ENCODE measurements at places on chromosomes 4 and X. TPM values are rescaled to one million over a fixed set of nuclear protein-coding genes. Genes with fewer than 3 reads are reported as not detected.

GRCh38 chrX:16892504-16893362 is 22.6 kb upstream of the RBBP7 start:
- DNase-seq: peak; percentile 69

GRCh38 chr4:78787392-78788006 is 11.3 kb downstream of the BMP2K start:
- no peak for DNase-seq

DNA sequence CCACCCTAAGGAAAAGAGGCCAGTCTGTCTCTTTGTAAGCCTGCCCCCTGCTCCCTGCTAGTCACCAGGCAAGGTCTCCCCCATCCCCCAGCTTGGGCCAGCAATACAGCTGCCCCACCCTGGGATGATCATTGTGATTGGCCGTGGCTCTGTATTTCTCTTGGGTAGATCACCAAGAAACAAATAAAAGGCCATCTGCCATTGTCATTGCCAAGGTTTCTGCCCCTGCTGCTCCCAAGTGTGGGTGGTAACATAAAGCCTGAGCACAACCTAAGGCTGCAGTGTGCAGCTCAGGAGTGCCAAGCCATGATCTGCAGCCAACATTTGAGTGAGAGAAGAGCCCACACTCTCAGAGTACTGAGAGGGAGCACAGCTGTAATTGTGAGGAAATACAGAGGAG is 241.0 kb upstream of the POF1B start:
- DNase-seq: peak; percentile 10

DNA sequence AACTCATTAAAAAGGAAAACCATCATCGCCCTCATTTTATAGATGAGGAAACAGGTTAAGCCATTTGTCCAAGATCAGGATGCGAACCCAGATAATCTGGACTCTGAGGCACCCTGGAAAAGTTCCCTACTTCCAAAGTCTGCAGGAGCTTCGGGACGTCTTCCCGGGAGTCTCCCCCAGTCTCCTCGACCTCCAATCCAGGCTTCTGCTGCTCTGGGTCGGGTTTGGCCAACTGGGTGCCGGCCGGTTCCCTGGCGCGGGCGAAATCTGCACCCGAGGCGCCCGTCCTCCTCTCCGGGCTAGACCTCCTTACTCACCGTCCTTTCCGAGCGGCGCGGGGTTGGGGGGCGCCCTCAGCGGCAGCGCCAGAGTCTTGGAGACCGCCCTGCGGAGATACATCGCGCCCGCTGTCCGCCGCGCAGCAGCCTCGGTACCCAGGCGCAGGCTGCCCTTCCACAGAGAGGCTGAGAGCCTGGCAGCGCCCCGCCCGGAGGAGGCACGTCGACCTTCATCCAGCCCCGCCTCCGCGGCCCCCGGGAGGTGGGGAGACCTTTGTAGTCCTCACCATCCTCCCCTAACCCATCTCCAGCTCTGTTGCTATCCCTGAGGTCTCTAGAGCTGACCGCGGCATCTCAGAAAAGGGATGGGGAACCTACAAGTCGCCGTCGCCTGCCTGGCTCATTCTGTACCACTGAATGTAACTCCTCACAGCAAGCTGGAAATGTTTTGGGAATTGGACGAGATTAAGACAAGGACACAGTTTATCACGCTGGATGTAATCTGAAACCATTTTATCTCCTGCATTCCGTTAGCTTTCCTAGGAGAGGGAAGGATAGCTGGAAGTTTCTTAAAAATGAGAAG is at the start of gene MGARP:
Gene MGARP (minus strand): TSS at position 466 of the 861 bp plus-strand sequence. CDS start 67 bp downstream, at position 399.
- DNase-seq: peak; percentile 7

DNA sequence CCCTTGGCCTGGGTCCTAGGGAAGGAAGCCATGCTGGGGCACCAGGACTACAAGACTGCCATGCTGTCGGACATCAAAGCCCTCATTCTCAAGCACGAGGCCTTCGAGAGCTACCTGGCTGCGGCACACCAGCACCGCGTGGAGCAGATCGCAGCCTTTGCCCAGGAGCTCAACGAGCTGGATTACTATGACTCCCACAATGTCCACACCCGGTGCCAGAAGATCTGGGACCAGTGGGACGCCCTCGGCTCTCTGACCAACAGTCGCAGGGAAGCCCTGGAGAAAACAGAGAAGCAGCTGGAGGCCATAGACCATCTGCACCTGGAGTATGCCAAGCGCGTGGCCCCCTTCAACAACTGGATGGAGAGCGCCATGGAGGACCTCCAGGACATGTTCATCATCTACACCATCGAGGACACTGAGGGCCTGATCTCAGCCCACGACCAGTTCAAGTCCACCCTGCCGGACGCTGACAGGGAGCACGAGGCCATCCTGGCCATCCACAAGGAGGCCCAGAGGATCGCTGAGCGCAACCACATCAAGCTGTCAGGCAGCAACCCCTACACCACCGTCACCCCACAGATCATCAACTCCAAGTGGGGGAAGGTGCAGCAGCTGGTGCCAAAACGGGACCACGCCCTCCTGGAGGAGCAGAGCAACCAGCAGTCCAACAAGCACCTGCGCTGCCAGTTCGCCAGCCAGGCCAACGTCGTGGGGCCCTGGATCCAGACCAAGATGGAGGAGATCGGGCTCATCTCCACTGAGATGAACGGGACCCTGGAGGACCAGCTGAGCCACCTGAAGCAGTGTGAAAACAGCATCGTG is 487.0 kb downstream of the TRAM1L1 start:
- no peak for DNase-seq

GRCh38 chrX:112197840-112198239 is 115.3 kb upstream of the TRPC5 start:
- DNase-seq: no peak

- no peak for DNase-seq
Observed at GRCh38 chr4:153731239-153731638, 28.6 kb downstream of the RNF175 start.

GRCh38 chrX:24464498-24464835 is 619 bp upstream of the PDK3 start:
- no peak for DNase-seq

DNA sequence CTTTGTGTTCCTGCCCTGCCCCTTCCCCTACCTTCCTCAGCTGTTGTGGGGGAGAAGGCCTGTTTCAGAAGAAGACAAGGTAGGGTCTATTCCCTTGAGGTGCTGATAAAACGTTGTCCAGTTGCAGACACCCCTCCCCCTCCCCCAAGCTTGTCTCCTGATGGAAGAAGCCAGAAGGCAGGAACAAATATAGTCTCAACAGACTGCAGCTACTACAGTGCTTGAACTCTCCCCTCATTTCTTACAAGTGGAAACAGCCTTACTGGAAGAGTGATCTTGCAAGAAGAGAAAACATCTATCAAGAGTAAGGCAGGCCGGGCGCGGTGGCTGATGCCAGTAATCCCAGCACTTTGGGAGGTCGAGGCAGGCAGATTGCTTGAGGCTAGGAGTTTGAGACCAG is 11.0 kb upstream of the MAP7D3 start:
- DNase-seq: no peak

- DNase-seq: no peak
Observed at GRCh38 chr4:166078383-166078782, 205.3 kb downstream of the TLL1 start.

DNA sequence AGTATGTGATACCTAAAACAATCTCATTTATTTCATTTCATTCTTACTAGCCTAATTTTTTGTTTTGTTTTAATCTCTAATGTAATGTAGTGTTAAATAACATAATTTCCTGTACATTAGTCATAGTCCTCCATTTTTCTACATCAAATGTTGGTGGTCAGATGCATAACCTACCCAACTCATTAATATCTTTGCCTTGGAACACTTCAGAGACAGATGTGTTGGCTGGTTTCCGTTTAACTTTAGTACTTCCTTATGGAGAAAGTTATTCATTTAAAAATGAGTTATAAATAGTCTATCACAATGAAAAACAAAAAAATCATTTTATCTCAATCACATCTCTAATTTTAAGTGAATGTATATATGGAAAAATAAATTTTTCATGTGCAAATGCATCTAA is 190.2 kb downstream of the ANTXR2 start:
- DNase-seq: peak; percentile 71

DNA sequence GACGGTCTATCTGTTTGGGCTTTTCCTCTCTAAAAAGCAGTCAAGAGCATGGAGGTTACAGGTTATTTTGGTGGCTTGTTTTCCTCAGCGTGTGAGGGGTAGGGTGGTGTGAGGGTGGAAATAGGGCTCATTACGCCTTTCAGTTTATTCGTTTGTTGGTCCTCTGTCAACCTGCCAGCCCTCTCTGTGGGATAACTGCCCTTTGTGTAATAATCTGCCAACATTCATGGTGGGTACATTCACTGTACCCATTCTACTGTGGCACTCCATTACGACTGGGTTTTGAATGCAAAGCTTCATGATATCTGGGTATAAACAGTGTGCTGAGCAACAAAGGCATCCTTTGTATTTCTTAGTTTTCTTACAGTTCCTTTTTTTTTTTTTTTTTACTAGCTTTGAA is 136.4 kb downstream of the ADGRL3 start:
- no peak for DNase-seq

- no peak for DNase-seq
Observed at GRCh38 chr4:104469794-104470193, 24.9 kb downstream of the CXXC4 start.

GRCh38 chrX:98379134-98379533 is 1495.4 kb downstream of the RPA4 start:
- DNase-seq: no peak

GRCh38 chr4:43778187-43778915 is 670.3 kb downstream of the KCTD8 start:
- no peak for DNase-seq

DNA sequence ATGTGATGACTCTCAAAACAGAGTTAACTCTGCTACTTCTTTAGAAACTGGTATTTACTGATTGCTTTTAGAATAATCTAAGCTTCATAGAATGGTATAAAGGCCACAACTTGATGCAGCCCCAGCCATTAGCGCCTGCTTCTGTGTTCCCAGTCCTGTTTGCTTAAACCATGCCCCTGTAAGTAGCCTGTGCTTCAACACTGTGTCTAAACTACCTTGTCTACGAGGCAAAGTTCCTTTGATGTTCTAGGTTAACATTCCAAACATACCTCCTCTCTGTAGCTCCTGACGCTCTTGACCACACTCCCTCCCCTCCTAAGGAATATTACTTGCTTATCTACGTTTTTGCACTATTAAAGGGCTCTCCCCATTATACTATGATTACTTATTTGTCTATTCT is 352.5 kb upstream of the ADGRL3 start:
- no peak for DNase-seq

- DNase-seq: no peak
Observed at GRCh38 chrX:110397339-110397738, 38.7 kb downstream of the RTL9 start.

DNA sequence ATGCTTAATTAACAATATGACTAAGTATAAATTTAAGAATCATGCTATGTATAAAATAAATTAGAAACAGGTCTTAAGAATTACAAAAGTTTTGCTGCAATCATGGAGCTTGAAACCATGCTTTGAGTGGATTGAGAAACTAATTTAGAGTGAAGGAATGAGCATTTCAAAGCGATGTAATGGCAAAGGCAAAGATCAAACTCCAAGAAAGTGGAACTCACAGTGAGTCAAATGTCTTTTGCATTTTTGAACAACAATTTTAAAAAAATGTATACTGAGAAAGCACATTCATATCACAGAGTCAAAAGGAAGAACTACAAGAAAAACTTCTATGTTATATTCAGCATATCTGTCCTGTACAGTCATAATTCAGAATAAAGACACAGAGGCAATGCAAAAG is 6.6 kb downstream of the GPRIN3 start:
- no peak for DNase-seq

DNA sequence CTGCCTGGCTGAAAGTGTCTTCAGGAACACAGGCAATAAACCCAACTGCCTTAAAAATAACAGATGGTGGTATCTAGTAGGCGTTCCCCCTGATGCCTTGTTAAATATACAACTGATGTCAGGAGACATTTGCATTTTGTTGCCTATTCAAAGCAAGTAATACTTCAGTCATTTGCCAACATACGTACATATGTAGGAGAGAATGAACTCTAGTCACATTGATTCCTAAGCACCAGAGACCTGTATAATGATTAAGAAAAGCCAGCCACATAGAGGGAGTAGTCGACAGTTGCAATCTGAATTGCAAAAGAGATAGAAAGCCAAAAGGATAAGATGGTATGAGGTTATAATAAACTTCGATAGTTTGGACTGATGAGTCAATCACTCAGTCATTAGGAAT is 191.0 kb upstream of the EMCN start:
- DNase-seq: no peak

DNA sequence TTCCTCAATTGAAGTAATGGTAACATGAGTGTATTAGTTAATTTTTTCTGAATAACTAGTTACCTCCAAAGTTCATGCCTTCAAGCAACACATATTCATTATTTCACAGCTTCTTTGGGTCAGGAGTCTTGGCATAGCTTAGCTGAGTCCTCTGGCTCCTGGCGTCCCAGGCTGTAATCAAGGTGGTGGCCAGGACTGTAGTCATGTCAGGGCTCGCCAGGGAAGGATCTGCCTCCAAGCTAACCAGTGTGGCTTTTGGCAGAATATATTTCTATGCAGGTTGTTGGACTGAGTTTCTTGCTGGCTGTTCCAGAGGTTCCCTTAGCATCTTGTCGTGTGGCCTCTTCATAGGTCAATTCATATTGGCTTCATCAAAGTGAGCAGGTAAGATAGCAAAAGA is 10.0 kb upstream of the HS3ST1 start:
- no peak for DNase-seq

DNA sequence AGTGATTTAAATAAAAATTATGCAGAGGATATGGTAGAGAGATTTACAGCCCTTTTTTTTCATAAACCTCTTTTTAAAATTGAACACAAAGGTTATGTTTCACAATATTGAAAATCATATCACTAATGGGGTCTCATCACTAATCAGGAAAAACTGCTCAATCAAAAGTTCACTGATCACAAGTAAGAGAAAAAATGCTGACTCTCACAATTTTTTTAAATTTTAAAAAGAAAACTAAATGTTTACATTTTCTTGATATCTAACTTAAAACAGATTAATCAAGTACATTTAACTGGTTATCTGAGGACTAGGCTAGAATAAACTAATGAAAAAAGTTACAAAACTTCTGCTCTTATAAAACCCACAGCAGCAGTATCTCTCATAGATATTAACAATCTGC is 8.5 kb downstream of the LAMTOR3 start:
- DNase-seq: no peak

- DNase-seq: no peak
Observed at GRCh38 chrX:11272863-11273262, 20.4 kb upstream of the AMELX start.

DNA sequence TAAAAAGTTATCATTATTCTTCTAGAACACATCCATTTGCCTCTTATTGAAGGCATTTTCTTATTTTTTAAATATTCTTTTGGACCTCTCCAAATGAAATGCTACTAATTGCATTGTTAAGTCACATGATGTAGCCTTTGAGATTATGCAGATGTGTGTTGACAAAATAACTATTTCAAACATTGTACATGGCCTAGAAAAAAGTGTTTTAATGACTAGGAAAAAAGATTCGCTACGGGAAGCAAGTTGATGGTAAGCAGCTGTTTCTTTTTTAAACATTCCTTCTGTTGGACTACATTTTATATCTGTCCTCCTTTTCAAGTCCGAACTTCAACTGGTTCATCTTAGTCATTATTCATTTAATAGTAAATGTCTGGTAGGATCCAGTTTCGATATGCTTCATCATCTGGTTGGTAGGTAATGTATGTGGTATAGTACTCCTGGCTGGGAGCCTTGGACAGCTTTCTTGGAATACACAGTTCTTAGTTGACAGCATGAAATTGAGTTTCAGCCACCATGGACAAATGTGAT is 34.3 kb upstream of the GUCY1A1 start:
- DNase-seq: no peak

Gene SPANXN3
- not detected for polyA plus RNA-seq

Gene JADE3
- polyA plus RNA-seq: 5.0 TPM

Gene PCDH11X
- not detected for polyA plus RNA-seq

Gene ETDA
- not detected for polyA plus RNA-seq

Gene SUPT20HL1
- not detected for polyA plus RNA-seq

Gene PUDP
- 29.6 TPM for polyA plus RNA-seq

Gene ANK2
- polyA plus RNA-seq: 273 TPM

Gene SYP
- 0.95 TPM for polyA plus RNA-seq
